Activated T-helper 1 cell treated with anti-CD3 and anti-CD28 coated beads, Interleukin-2, amount 50 U/mL, for 16 hours (primary cell): ENCODE measurements at places on chromosomes 2 and 18.

- no peak for DNase-seq
These were observed 1.5 kb upstream of the MPPE1 start for GRCh38 chr18:11909591-11910026.

- DNase-seq: no peak
These were observed 149.1 kb downstream of the RHBDD1 start for GRCh38 chr2:226984750-226985582.

- DNase-seq: no peak
These were observed 81.1 kb upstream of the SLC39A10 start for GRCh38 chr2:195575879-195576401.

GRCh38 chr2:64454386-64455332 lies 697 bp downstream of the LGALSL start:
- peak; percentile 22 for DNase-seq

DNA sequence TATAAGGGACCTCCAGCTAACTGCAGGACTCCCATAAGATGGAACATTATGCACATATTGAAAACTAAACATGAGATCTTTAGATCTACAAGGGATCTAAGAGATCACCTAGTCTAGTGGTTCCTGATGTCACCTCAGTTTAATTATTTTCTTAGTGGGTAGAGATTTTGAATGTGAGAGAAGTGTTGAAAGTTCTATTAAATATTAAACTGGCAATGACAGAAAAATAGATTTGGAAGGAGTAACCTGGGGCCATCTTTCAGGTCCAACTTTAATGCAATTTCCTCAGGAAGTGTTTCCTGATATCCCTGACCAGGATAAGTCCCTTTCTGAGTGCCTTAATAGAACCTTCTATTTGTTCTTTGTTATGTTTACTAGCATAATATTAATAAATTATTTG lies 29.1 kb upstream of the CPS1 start:
- no peak for DNase-seq

GRCh38 chr2:106805716-106806115 lies 80.3 kb downstream of the ST6GAL2 start:
- no peak for DNase-seq

GRCh38 chr2:86039963-86040655 lies 65.6 kb downstream of the POLR1A start:
- DNase-seq: no peak

GRCh38 chr18:74196220-74197119 lies 48.1 kb downstream of the TIMM21 start:
- DNase-seq: peak; percentile 11

GRCh38 chr2:28055325-28055970 lies 164.9 kb downstream of the BABAM2 start:
- DNase-seq: no peak

- no peak for DNase-seq
These were observed 111.4 kb upstream of the GATA6 start for GRCh38 chr18:22057908-22058527.

DNA sequence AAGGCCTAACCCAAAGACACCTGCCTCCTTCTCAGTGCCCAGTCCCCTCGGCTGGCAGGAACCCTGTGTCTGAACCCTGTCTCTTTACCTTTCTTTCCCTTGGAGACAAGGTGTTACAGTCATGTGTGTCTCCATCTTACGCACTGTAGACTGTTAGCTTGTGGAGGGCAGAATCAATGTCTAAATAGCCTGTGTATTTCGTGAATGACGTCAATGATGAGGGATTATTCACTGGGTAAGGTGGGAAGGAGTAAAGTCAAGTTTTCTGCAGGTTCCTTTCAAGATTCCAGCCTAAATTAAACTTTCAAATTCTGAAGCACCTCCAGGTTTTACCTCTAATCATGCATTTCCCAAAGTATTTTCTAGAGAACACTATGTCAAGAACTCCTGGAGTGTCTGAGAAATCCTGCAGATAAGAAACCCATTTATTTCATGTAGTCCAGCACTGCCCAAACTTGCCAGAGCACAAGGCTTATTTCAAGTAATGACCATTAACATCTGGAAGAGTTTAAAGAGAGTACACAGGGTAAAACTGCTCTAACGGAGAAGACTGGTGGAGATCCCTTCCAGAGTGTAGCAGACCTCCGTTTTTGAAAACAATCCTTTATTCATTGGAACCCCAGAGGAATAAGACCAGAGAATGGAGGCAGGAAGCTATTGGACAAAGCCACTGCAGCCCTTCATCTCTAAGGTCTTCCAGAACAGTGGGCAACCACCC lies 72.8 kb downstream of the KCNF1 start:
- no peak for DNase-seq

- DNase-seq: no peak
These were observed 825 bp upstream of the SCYGR1 start for GRCh38 chr2:227388537-227389011.

- DNase-seq: no peak
These were observed 20.7 kb downstream of the SFT2D3 start for GRCh38 chr2:127721978-127722355.

GRCh38 chr2:43748333-43748732 lies 25.5 kb upstream of the DYNC2LI1 start:
- no peak for DNase-seq

- DNase-seq: no peak
These were observed 77.1 kb upstream of the TGFA start for GRCh38 chr2:70630761-70631160.

DNA sequence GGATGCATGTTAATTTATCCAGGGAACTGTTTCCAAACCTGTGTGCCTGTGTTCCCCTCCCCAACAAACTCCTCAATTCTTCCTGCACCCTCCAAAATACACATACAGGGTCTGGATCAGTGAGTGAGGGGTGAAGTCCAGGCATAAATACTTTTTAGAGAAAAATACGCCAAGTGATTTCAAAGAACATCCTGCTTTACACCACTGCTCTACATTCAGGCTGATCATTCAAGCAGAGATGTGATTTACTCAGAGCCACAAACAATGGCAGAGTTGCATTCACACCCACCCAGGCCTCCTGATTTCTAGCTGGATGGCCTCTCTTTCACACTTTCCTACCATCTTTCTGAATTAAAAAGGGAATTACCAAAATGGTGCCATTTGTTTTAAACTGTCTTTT lies 289.5 kb upstream of the SLC14A2 start:
- DNase-seq: no peak

- DNase-seq: no peak
These were observed 737.8 kb upstream of the HS6ST1 start for GRCh38 chr2:129056309-129056958.

- no peak for DNase-seq
These were observed 71.0 kb downstream of the PRPF40A start for GRCh38 chr2:152646264-152646663.

DNA sequence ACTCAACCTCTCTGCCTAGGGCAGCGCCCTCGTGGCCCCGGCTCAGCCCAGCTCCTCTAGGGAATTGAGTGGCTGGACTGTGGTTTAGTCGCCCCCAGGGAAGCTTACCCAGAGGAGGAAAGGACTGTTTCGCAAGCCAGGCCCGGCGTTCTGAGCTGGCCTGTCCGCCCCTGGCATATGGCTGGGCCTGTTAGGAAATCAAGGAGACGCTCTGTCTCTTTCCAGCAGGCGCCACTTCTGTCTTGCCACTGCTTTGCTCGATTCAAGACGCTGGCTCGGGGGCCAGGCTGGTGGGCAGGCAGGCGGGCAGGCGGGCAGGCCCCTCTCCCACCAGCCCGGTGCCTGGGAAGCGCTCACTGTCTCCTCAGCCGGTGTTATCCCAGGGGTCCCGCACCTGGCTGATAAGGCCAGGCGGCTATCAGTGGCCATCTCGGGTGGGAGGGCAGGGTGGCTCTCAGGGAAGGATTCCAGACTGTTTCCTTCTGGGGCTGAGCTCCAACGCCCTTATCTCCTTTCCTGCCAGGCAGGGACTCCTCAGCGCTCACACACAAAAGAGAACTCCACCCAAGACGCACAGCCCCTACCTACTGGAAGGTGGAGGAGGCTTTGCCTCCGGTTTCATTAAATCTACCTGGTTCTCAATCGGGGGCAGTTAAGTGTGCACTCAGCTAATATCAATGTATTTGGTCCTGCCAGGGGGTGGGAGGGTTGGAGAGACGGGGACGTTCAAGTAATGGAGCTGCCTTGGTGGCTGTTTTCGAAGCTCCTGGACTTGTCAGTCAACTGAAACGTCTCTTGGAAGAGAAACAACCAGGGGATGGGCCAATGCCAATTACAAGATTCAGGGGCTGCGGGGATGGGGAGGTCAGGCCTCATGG lies 109.1 kb downstream of the SMAD7 start:
- DNase-seq: no peak

DNA sequence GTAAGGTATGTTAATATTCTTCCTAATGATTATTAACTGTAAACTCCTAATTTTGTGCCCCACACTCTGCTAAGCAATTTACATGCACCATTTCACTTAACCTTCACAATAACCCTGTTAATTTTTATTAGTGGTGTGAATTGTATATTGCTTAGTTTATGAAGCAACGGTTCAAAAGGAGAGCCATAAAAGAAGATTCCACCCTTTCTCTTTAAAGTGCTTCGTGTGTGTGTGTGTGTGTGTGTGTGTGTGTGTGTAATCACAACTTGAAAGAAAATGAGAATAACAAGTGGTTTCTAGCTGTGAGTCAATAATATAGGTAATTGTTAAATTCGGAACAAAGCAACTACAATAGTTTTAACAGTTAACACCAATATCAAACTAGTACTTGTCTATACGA lies 60.6 kb downstream of the CCNT2 start:
- no peak for DNase-seq

GRCh38 chr18:35444636-35445035 lies 53.1 kb downstream of the INO80C start:
- no peak for DNase-seq

DNA sequence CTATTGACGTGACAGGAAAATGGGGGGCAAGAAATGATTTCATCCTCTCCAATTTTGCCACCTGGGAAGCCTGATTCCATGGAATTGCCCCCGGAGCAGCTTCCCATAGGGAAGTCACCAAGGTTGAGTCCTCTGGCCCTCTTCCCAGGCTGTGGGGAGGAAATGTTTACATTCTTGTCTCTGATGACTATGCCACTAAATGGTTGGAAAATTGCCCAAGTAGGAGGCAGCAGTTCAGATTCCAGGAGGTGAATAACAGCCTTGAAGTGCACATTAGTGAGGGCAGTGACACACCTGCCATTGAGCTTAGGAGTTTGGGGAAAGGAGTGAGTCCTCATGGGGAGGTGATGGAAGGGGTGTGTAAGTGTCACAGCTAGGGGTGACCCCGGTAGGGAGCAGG lies 449.2 kb upstream of the DCC start:
- DNase-seq: no peak

- DNase-seq: no peak
These were observed 29.8 kb upstream of the YES1 start for GRCh38 chr18:841647-842370.

GRCh38 chr2:224126003-224126402 lies 86.9 kb upstream of the SERPINE2 start:
- DNase-seq: no peak

- no peak for DNase-seq
These were observed 225.7 kb upstream of the SPOPL start for GRCh38 chr2:138275881-138276280.

- DNase-seq: no peak
These were observed 760 bp upstream of the CNOT11 start for GRCh38 chr2:101251844-101252407.

- DNase-seq: no peak
These were observed 42.0 kb downstream of the SP140 start for GRCh38 chr2:230267556-230267955.

GRCh38 chr18:67144329-67144728 lies 372.2 kb downstream of the DSEL start:
- DNase-seq: no peak

DNA sequence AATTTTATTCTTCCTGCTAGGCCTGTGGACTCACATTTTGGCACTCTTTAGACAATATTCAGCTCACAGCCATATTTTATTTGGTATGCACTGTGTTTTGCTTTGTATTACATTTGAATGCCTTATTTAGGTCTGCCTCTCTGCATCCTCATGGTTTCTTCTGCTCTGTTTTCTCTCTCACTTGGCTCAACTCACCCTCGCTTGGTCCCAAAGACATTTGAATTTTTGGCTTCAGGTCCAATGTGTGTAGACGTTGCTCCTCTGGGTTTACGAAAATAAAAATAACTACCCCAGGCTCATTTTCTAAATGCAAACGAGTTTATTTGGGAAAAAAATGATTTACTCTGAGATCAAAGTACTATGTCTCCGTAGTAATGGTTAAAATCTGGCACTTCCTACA lies 91.1 kb upstream of the REG3A start:
- no peak for DNase-seq

DNA sequence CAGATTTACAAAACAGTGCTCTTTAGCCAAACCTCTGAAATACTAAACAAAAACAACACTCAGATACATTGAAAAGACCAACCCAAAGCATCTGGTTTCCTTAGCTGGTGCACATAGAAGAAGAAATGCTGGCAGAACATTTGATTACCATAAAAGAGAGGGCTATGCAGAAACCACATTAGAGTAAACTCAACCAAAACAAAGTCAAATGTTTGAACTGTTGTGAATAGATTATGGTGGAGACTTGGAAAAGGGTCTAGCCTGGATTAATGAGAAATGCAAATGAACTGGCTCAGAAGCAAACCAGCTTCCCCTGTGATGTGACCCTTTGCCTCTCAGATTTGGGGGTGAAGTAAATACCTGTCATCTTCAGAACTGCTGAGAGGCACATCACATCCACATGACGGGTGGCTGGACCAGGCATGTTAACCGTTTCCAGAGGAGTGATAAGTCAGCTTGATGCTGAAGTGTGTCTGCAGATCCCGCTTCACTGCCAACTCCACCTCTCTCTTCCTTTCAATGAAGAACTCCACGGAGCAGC lies 153.0 kb downstream of the NRP2 start:
- DNase-seq: no peak

- DNase-seq: no peak
These were observed 104.5 kb downstream of the MEIS1 start for GRCh38 chr2:66539452-66539851.

GRCh38 chr2:46767706-46768105 lies 147.9 kb downstream of the MCFD2 start:
- DNase-seq: no peak

DNA sequence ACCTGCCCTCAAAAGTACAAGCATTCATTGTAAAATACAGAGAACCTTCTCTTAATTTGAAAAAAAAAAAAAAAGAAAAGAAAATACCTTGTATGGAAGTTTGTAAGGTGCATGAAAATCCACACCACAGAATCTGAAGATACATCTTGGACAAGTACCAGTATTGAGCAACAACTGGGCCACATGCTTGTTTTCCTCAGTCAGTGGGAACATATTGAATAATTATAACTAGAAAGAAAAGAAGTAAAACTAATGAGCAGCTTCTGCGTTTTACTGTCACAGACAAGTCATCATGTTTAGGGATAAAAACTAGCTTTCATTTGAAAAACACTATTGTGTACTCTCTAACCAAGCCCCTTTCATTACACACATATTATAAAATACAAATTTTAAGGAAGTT lies 5.8 kb upstream of the PEX13 start:
- DNase-seq: no peak

GRCh38 chr2:201072201-201072530 lies 365 bp downstream of the NDUFB3 start:
- no peak for DNase-seq

GRCh38 chr2:205746420-205746785 lies 64.1 kb downstream of the NRP2 start:
- DNase-seq: no peak
